ENCODE measurements at places on chromosomes 6 and 20.
A peak's percentile ranks its signal among the peaks of the same experiment; 100 is the strongest.

GRCh38 chr6:21780141-21780540 lies 186.6 kb downstream of the SOX4 start:
- no peak for DNase-seq

DNA sequence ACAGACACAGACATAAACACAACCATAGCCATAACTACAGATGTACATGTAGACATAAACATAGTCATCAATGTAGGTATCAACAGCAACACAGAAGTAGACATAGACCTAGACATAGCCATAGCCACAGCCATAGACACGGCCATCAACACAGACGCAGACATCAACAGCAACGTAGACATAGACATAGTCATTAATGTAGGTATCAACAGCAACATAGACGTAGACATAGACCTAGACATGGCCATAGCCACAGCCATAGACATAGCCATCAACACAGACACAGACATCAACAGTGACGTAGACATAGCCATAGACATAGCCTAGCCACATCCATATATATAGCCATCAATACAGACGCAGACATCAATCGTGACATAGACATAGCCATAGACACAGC lies 258.3 kb upstream of the FOXQ1 start:
- DNase-seq, result no peak

GRCh38 chr20:34536798-34537394 lies 20.7 kb downstream of the DYNLRB1 start:
- peak; percentile 63 for DNase-seq

DNA sequence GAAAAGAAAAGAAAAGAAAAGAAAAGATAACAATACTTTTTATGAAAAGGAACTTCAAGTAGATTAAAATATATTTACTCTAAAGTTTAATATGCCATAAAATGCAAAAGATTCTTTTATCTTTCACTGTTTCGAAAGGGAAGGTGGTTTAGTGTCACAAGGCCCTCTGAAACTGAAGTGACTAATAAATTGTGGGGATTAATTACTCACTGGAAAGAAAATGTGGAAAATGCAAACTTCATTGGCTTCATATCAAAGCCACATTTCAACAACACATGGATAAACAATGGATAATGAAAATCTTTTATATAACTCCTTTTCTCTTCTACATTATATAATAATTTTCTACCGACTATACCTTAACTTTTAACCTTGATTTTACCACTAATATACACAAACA lies 320.5 kb upstream of the RSPO3 start:
- DNase-seq, result no peak

DNA sequence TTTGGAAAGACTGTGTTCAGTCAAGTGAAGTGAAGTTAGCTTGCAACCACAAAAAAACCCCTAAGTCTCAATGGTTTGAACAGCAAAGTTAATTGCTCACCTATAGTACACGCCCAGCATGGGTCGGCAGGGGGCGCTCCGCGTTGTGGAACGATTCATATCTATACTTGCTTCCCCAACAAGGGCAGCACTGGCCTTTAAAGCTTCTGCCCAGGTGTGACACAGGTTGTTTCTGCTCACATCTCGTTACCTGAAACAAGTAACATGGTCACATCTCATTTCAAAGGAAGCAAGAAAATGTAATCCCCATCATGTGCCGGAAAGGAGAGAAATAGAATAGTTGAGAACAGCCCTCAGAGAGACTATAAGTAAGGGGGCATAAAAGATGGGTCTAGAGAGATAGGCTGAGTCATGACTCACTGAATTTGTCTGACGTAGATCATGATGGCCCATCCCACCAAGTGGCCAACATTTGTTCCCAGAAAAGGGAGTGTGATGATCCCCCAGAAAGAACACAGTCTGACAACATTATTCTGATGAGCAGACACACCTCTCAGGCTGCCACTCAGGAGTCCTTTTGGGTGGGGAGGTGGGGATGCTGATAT lies 29.0 kb downstream of the HNF4A start:
- peak; percentile 84 for DNase-seq

DNA sequence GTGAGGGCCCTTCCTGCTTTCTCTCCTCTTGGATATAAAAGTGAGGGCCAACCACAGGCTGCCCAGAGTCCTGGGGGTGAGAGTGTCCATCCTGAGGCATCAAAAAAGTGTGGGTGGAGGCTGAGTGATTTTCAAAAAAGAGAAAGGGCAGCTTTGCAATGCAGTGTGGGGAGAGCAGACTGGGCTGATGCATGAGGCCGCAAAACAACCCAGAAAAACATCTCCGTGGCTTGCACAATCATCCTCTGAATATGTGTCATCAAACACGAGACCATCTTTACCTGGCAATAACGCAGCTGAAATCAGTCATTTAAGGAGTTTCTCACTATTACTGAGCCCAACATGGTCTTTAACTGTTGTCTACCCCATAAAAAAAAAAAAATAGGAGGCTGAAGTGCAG lies 191.2 kb upstream of the SOX4 start:
- peak; percentile 8 for DNase-seq

- DNase-seq, result peak; percentile 36
These were observed 13.3 kb downstream of the RSPH4A start for GRCh38 chr6:116629563-116629981.

GRCh38 chr6:166570929-166571713 lies 15.4 kb downstream of the RAMACL start:
- no peak for DNase-seq

DNA sequence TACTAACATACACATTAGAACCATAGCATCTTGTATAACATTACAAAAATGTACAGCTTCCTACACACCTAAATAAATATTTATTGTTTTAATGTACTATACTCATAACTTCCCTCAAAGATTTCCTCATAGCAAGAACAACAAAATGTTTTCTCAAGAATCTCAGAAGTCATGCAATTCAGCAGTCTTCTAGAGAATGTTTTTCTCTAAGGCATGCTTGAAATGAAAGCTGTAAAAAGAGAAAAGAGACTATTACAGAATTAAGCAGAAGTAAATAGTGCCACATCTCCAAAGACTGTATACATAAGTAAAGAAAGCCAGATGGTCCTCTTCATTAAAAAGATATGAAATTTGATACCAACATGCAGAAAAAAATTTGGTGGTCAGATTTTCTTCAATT lies 672.2 kb downstream of the EPM2A start:
- DNase-seq, result no peak

DNA sequence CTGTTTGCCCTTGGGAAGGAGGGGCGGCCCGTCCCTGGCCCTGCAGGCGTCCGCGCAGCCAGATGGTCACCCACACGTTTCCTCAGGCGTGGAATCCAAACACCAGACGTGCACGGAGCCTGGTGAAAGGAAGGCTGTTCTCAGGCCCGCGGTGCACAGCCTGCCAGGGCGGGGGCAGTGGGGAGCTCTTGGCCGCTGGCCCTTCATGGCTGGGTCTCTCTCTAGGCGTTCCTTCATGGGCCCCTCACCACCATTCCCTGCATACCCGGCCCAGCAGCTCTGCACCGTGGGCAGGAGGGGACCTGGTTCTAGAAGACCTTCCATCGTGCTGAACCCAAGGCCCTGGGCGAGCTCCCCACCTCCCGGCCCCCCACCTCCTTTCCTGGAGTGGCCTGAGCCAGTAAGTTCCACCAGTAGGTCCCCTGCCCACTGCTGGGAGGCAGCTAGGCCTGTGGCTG lies 30.4 kb upstream of the SMOC2 start:
- no peak for DNase-seq

DNA sequence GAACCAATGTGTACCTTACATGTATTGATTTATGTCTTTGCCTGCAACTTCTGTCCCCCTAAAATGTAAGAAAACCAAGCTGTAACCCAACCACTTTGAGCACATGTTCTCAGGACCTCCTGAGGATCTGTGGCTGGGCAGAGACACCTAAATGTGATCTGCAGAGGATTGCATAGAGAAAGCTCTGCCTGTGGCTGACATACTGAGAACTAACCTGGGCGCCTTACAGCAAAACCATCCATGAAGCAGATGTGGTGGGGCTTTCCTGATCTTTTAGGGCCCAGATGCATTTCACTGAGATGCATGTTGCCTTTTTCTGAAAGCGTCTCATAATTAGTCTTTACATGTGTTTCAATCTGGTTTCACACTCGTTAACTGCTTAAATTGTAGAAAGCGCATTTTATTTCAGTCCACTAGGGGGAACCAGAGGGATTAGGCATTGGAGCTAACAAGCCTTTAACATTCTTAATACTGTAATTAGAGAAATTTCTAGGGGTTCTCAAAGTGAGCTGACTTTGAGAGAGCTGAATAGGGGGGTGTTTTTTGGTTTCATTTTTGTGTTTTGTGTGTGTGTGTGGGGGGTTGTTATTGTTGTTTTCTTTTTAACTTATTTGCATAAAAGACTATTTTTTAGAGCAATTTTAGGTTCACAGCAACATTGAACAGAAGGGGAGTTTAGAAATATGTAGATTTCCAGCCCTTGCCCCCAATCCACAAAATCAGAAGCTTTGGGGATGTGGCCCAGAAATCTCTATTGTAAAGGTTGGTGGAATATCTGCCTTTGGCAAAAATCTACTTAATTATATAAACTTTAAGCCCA lies 50.9 kb upstream of the FAM184A start:
- peak; percentile 91 for DNase-seq

DNA sequence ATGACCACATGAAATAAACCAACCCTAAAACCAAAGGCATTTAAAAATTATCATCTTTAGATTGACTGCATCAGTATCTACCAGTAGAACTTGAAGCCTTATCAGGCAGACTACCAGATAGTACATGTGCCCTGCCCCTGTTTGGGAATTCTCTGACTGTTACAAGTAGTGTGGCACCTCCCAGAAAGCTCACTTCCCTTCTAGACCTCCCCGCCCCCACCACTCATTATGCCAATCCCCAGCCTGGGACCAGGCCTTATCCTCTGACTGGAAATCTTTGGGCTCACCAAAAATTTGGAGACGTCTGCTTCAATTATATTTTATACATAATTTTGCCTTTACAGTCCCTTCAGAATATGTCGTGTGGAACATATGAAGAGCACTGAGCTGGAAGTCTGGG lies 155.6 kb downstream of the TFAP2B start:
- DNase-seq, result no peak

- no peak for DNase-seq
These were observed 137.0 kb downstream of the CEBPB start for GRCh38 chr20:50327666-50328065.

GRCh38 chr20:10715035-10715434 lies 41.2 kb upstream of the JAG1 start:
- DNase-seq, result no peak

DNA sequence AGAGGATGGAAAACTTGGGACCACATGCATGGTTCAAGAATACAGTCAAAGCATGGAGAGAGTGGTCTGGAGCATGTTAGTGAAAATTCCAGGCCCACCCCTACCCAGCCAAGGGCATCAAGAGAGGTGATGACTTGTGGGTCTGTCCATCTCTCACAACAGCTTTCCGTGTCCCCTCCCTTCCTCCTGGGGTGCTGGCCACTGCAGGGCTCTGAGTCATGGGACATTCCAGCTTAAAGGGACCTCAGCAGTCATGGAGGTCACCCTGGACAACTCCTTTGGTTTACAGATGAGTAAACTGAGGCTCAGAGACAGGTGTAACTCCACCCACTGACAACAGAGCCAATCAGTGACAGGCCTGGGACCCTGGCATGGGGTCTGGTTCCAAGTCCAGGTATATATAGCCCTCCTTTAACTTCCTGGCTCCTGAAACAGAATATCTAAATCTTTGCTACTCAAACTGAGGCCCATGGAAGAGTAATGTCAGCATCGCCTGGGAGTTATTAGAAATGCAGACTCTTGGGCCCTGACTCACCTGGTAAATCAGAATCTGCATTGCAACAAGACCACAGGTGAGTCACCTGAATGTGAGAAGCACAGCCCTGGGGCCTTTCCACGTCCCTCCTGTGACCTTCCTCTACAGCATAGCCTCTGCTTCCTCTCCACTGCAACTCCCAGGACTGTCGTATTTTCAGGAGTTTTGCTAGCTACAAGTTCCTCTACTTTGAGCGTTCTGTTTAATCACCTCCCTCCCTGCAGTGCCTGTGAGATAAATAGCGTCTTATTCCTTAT lies 170.2 kb downstream of the ZDHHC14 start:
- peak; percentile 52 for DNase-seq

- DNase-seq, result no peak
These were observed 30.7 kb downstream of the CDK19 start for GRCh38 chr6:110784610-110784979.

DNA sequence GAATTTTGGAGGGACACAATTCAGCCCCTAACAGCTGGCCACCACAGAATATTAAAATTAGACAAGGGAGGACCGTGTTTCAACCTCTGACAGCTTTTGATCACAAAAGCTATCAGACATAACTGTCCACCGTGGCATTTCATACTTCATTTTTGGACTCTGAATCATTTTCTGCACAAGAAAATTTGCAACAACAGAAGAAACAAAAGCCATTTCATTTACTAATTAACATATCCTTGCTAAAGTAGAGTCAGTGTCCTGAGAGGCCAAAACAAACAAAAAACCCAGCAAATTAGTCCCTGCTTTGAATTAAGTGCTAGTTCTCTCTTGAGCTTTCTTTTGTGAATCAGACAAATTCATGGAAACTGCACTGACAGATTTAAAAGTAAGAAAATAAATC lies 17.6 kb upstream of the COL12A1 start:
- no peak for DNase-seq

- no peak for DNase-seq
These were observed 503.2 kb downstream of the CDKAL1 start for GRCh38 chr6:21037453-21037852.

GRCh38 chr6:20463396-20463795 lies 61.7 kb downstream of the E2F3 start:
- DNase-seq, result peak; percentile 45

DNA sequence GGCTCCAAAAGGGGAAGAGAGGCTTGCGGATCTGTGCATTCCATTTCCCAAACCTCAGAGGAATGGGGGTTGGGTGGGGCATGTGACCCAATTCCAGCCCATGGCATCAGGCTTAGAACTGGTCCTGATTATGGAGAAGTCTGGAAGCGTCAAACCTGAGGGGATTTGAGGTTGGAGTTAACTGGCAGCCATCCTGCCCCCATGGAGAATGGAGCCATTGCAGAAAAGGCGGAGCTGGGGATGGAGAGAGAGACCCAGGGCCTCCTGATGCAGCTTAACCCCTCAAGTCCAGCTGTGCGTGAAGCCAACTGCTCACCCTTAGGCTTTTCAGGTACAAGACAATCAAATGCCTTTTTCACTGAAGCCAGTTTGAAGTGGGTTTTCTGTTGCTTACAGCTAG lies 9.9 kb upstream of the SDCBP2 start:
- DNase-seq, result no peak

DNA sequence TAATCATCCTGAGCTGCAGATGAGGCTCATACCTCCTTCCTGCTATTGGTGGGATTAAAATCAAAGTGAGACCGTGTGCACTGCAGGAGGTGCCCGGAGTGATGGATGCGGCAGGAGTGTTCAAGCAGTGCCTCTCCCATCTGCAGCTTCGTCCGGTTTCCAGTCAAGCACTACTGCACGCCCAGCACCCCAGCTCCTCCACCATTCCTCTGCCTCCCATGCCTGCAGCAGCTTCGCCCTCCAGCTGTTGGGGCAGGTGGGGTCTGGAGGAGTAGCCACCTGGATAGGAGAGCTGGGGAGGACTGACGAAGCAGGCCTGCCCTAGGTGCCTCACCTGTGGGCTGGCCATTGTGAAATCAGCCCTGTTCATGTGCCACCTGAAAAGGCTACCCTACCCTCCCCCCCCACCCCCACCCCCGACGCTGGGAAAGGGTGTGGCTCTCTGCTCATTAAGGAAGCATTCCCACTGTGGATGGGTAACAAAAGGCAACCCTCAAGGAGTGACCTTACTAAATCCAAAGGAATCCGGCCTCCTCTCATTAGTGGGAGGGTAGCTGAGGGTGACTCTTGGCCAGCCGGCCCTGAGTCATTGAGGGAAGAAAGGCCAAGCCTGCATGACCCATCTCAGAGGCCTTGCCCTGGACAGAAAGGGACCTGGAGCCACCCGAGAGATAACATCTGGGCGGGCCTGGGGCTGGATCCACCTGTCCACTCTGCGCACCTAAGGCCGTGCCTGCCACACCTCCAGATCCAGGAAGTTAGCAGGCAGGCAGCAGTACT lies 115.9 kb upstream of the ARMC2 start:
- DNase-seq, result peak; percentile 49
